Stomach (tissue), 19 donors: ENCODE measurements at places on chromosomes 1 and 21. TPM values are rescaled to one million over a fixed set of nuclear protein-coding genes. Genes with fewer than 3 reads are reported as not detected.

The WNT4 gene
- polyA plus RNA-seq, result 10.0 TPM

The LCE3D gene
- 0.98 TPM for polyA plus RNA-seq

DNA sequence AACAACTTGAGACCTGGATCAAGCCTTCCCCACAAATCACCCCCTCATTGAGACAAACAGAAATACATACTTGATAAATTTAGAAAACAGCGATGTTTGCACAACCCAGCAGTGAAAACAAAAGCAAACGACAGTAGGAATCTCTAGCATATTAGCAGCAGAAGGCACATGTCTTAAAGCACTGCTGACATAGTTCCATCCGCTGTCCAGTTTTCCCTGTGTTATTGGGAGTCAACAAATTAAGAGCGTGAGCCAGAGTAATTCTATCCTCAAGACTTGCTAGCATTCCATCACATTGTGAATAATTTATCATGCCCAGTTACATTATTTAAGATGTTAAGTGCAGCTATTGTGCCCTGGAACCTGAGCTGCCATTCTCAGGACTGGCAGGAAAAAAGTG is 55.3 kb downstream of the IGSF5 start:
- DNase-seq, result peak; percentile 16
- no peaks in the 10 kb centered on the region for H3K4me1 ChIP-seq
- no peaks in the 10 kb centered on the region for H3K27me3 ChIP-seq
- no peak overlapping the region for H3K4me3 ChIP-seq
- H3K36me3 ChIP-seq, result no peaks in the 10 kb centered on the region
- no peak overlapping the region for H3K27ac ChIP-seq

DNA sequence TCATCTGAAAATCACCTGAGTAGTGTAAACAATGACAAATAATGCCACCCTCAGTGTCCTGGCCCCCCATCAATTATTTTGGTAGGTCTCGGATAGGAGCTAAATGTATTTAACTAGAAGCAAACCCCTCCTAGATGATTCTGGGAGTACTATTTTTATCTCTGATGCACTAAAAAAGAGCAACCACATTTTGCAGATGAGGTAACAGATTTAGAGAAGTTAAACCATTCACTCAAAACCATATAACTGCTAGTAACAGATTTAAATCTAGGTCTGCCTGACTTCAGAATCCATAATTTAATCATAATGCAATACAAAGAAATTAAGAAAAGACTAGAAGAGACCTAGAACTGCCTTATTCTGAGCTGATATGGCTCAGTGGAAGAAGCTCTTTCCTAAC is 17.3 kb upstream of the PTCH2 start:
- no peaks in the 10 kb centered on the region for H3K4me1 ChIP-seq
- no peaks in the 10 kb centered on the region for H3K27me3 ChIP-seq
- H3K27ac ChIP-seq, result no peak overlapping the region
- no peak for DNase-seq

GRCh38 chr1:1917304-1917976 is 1.6 kb downstream of the TMEM52 start:
- no peaks in the 10 kb centered on the region for H3K27me3 ChIP-seq
- peaks cover 27% of the 10 kb centered on the region for H3K4me1 ChIP-seq
- no peaks in the 10 kb centered on the region for H3K36me3 ChIP-seq
- no peak overlapping the region for H3K4me3 ChIP-seq

The CFHR4 gene
- not detected for polyA plus RNA-seq

- no peak overlapping the region for H3K27ac ChIP-seq
- peak; percentile 1 for DNase-seq
- H3K4me3 ChIP-seq, result no peak overlapping the region
- H3K36me3 ChIP-seq, result no peaks in the 10 kb centered on the region
- no peaks in the 10 kb centered on the region for H3K27me3 ChIP-seq
Observed at GRCh38 chr1:228272831-228273571, 65.2 kb downstream of the OBSCN start.

DNA sequence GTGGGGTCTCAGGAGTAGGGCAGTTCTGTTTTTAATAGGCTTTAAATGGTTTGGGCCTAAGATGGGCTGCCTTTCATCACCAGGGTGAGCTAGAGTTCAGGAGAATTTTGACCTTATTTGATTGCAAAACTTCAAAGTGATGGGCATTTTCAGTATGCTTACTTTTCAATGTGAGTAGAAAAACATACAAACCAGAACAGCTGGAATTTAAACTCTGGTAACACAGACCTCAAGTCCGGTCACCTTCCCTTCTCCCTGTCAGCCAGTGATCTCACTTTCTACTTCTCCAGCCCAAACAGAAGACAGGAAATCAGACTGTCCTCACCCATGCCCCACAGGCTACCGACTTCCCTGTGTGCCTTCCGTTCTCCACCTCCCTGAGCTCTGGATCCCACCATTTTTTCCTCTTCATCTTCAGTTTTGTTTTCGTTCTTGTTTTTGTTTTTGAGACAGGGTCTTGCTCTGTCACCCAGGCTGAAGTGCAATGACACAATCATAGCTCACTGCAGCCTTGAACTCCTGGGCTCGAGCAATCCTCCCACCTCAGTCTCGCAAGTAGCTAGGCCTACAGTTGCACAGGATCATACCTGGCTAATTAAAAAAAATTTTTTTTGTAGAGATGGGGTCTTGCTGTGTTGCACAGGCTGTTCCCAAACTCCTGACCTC is 374.0 kb downstream of the CAMTA1 start:
- H3K36me3 ChIP-seq, result no peaks in the 10 kb centered on the region
- H3K27me3 ChIP-seq, result no peaks in the 10 kb centered on the region
- no peak overlapping the region for H3K4me3 ChIP-seq
- no peak overlapping the region for H3K27ac ChIP-seq

DNA sequence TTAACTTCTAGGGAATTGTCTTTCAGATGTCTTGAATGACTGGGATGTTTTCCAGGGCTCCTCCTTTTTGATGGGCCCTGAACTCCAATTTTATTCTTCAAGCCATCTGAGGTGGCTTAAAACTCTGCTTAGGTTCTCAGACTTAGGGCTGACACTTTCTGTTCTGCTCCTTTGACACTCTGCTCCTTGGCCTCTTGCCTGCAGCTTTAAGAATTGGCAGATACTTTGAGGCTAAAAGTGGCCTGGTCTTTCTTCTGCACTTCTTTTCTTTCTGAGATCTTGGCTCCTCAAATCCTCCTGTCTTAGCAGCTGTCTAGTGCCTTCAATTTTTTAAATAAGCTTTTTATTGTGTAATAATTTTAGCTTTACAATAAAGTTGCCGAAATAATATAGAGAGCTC is 294.6 kb downstream of the RPS6KC1 start:
- no peaks in the 10 kb centered on the region for H3K27me3 ChIP-seq
- no peak overlapping the region for H3K27ac ChIP-seq
- no peaks in the 10 kb centered on the region for H3K36me3 ChIP-seq
- no peak for DNase-seq
- no peak overlapping the region for H3K4me3 ChIP-seq

The CNR2 gene
- not detected for polyA plus RNA-seq

DNA sequence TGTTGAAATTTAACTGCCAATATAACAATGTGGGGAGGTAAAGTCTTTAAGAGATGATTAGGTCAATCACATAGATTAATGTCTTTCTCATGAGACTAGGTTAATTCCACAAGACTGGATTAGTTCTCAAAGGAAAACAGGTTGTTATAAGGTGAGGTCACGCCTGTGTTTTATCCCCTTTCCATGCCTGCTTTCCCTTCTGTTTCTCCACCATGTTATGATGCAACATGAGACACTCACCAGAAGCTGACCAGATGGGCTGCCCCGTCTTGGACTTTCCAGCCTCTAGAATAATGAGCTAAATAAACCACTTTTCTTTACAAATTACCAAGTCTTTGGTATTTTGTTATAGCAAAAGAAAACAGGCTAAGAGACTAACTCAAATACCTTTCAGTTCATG is 70.8 kb downstream of the DDAH1 start:
- no peaks in the 10 kb centered on the region for H3K27me3 ChIP-seq
- no peak for DNase-seq
- H3K27ac ChIP-seq, result no peak overlapping the region
- H3K4me3 ChIP-seq, result no peak overlapping the region

DNA sequence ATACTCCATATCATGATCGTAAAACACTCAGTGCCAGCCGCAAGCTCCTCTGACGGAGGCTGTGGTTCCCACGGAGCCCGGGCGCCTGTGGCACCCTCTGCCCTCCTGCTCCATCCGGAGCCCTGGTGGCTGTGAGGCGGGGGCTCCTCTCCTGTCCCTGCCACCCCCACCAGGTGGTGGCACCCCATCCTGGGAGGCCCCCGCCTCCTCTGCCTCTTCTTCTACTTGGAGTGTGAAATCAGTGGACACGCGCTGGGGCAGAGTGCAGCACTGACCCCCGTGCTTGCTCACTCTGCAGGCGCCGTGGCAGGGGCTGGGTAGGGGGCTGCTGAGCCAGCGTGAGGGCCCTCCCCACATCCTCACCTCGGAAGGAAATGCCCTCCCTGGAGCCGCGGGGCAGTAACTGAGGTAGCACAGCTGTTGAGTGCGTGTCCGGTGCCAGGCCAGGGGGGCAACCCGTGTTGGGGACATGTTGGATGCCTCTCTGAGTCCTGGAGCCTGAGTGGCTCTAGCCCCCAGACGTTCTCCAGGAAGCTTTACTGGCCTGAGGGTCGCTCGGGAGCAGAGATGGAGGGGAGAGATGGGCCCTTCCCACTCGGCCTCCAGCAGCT is 58.7 kb upstream of the ABCG1 start:
- H3K36me3 ChIP-seq, result no peaks in the 10 kb centered on the region
- H3K4me3 ChIP-seq, result no peak overlapping the region
- peaks cover 11% of the 10 kb centered on the region for H3K4me1 ChIP-seq
- H3K27ac ChIP-seq, result no peak overlapping the region
- H3K27me3 ChIP-seq, result no peaks in the 10 kb centered on the region

DNA sequence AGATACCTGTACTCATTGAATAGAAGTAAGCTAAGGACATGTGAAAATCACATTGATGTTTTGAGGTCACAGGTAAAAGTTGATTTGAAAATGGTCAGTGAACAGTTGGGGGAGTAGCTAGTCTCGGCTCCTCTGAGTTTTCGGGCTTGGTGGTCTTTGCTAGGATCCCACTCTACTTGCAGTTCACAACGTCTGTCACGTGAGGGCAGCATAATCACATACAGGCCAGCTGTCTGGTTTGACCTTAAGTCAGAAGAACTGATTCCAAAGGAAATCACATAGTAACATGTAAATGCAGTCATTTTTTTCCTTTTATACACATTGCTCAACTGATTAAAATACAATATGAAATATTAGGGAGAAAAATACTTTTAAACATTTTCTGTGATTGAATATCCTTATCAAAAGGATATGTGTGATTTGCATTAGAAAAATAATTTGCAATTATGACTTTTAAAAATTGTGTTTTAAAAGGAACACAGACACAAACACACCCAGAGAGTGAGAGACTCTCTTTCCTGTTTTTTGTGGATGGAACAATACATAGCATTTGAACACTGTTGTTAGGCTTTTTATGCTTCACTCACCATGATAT is 21.8 kb upstream of the PDC start:
- no peaks in the 10 kb centered on the region for H3K4me1 ChIP-seq
- peak; percentile 86 for DNase-seq
- no peak overlapping the region for H3K4me3 ChIP-seq

- H3K36me3 ChIP-seq, result no peaks in the 10 kb centered on the region
- no peak for DNase-seq
- no peak overlapping the region for H3K27ac ChIP-seq
- H3K4me1 ChIP-seq, result no peaks in the 10 kb centered on the region
- H3K27me3 ChIP-seq, result no peaks in the 10 kb centered on the region
- no peak overlapping the region for H3K4me3 ChIP-seq
Observed at GRCh38 chr1:101247404-101248287, 10.8 kb downstream of the S1PR1 start.

- H3K4me1 ChIP-seq, result peaks cover 6% of the 10 kb centered on the region
- H3K27ac ChIP-seq, result no peak overlapping the region
- no peaks in the 10 kb centered on the region for H3K27me3 ChIP-seq
- no peaks in the 10 kb centered on the region for H3K36me3 ChIP-seq
Observed at GRCh38 chr1:227891955-227892488, 55.7 kb downstream of the WNT9A start.

The SH2D1B gene
- 0.33 TPM for polyA plus RNA-seq

GRCh38 chr1:187517546-187517945 is 688.8 kb downstream of the PLA2G4A start:
- H3K4me3 ChIP-seq, result no peak overlapping the region
- no peaks in the 10 kb centered on the region for H3K36me3 ChIP-seq
- no peak for DNase-seq
- H3K4me1 ChIP-seq, result no peaks in the 10 kb centered on the region
